ENCODE measurements at places on chromosomes 13 and 19. TPM values are rescaled to one million over a fixed set of nuclear protein-coding genes. Genes with fewer than 3 reads are reported as not detected.
A peak's percentile ranks its signal among the peaks of the same experiment; 100 is the strongest.

C1QTNF9B gene
- total RNA-seq, result not detected

DNA sequence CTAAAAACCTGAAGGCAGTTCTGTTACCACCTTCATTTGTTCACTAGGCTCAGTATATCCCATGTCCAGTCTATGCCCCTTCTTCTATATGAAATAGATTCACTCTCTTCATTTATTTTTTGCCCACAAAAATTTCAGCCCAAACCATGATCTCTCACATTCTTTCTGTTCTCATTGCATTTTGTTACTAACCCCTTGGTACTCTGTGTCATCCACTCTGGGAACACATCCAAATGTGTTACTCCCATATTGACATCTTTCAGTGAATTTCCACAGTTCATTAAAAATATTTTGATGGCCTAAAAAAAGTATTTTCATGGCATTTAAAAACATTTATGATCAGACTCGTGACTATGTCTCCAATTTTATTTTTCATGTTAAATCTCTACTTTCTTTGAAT is 378.9 kb downstream of the SLITRK1 start:
- DNase-seq, result no peak

DNA sequence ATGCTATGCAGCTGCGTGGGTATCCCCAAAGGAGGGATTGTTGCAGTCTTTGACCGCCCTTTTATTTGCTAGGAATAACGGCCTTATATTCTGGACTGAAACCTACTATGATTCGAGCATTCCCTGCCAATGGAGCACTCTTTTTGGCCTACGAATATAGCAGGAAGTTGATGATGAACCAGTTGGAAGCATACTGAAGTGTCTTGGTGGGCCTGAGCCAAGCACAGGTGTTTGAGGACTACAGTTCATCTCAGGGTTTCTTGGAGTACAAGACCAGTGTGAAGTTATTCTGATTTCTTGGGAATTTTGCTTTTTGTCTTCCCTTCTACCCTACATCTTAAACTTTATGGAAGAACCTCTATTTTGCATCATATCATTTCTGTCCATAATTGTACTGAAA is 20.1 kb downstream of the SLC25A15 start:
- no peak for DNase-seq

ZNF285 gene
- total RNA-seq, result not detected

DNA sequence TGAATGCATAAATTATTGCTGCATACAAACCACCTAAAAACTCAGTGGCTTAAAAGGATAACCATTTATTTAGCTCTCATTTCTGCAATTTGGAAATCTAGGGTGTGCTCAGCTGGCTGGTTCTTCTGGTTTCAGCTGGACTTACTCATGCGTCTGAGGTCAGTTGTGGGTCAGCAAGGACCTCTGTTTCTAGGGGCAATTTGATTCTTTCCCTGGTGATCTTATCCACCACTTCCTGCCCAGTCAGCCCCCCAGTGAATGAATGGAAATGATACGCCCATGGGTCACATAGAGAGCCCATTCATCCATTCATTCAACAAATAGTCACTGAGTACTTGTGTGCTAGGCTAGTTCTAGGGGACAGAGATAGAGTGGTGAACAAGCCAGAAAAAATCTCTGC is 9.9 kb downstream of the FXYD5 start:
- no peak for DNase-seq

DNA sequence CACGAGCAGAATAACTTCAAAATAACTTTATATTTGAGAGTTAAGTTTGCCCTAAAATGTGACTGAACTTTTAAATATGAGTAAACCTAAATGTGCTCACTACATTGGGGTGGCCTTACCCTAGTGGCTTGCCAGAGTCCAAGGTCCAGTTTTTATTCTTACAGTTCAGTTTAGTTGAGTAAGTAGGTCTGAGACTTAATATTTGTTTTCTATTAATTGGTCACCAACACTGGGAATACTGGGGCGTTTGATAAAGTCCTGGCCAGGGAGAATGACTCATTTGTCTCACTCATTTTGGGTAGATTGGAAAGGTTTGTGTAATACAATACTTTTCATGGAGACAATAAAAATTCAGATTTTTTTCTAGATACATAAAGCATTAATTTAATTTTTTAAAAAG is 127.8 kb upstream of the SPATA13 start:
- no peak for DNase-seq

DNA sequence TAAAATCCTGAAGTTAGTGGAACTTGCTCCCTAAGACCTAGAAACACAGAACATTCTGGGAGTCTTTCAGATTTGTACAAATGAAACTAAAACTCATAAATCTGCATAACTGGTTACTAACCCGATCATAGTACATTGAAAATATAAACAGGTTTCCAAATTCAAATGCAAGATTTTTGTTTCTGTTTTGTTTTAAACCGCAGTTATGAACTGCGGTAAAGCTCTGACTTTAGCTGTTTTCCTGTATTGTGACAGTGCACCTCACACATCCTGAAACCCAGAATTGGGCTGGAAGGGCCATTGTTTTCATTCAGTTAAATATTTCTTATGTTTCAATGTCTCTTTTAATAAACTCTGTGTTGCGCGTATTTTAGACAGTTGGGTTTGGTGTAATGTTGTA is 204.7 kb downstream of the SHISA2 start:
- DNase-seq, result no peak

PSG2 gene
- not detected for total RNA-seq

CYP4F3 gene
- total RNA-seq, result not detected

DNA sequence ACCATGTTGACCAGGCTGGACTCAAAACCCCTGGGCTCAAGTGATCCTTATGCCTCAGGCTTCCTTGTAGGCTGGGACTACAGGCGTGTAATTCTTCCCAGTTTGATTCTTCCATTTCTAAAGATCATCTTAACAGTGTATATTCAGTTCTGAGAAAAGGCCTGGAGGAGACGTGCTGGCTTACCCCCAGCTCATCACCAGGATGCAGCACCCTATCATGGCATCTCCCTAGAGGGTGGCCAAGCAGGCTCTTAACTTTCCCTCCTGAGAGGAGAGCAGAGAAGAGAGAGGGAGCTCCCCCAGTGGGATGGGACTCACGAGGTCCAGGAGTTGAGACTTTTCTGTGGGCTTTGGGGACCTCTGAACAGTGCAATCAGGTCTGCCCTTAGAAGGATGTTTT is 2.1 kb upstream of the TUBA3C start:
- DNase-seq, result no peak

- no peak for DNase-seq
Observed at GRCh38 chr13:80668452-80668851, 327.5 kb upstream of the SPRY2 start.

TTC9B gene
- total RNA-seq, result not detected

DNA sequence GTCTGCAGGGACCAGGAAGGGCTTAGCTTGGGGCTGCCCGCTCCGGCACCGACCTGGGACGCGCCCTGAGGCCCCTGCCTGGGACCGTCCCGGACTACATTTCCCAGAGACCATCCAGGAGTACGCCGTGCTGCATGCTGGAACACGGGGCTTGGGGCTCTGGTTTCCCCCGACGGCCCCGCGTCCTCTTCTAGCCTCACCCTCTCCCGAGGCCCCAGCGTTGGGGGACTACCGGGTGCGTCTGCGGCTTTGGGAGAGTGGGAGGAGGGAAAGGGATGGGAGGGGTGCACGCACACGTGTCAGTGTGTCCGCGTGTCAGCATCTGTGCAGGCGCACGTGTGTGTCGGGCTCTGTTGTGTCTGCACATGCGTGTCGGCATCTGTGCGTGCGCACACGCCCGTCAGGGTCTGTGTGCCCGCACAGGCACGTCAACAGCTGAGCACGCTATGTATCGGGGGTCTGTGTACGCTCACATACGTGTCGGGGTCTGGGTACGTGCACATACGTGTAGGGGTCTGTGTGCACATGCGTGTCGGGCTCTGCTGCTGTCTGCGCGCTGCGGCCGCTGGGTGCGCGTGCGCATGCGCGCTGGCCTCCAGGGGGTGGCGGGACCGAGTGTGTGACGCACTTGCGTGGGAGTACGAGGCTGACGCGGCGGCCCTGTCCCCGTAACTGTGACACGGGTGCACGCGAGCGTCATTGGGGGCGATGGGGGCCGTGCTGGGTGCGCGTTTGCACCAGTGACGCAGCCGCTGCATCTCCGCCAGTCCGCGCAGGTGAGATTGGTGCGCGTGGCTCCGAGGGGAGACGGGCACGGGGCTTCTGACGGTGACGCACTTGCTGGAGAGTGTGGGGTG is at the start of gene ZNF331:
Gene ZNF331, plus strand, starts transcription at position 625 of the 857 bp plus-strand sequence. CDS start 31,232 bp downstream, outside the sequence.
- DNase-seq, result peak; percentile 78

METTL21C gene
- total RNA-seq, result not detected

DNA sequence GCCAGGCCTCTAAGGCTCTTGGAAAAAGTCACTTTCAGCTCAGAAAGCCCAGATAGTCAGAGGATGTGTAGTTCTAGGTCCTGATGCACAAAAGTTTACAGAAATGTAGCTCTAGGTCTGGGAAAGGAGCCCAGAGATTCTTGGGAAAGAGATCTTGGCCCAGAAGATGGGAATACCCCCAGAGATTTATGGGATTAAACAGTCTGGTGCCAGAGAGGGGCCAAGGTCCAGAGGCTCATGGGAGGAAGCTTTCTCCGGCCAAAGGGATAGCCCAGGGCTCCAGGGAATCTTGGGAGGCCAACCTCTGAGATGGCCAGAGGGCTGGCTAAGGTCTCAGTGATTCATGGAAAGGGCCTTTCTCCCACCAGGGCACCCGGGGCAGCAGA is 15.2 kb downstream of the BCAT2 start:
- DNase-seq, result no peak

KLHL26 gene
- total RNA-seq, result 7.9 TPM

NKG7 gene
- total RNA-seq, result not detected

- no peak for DNase-seq
Observed at GRCh38 chr19:39379865-39380396, 11.0 kb downstream of the PAF1 start.

- peak; percentile 16 for DNase-seq
Observed at GRCh38 chr13:46728777-46729176, 68.2 kb downstream of the ESD start.

DNA sequence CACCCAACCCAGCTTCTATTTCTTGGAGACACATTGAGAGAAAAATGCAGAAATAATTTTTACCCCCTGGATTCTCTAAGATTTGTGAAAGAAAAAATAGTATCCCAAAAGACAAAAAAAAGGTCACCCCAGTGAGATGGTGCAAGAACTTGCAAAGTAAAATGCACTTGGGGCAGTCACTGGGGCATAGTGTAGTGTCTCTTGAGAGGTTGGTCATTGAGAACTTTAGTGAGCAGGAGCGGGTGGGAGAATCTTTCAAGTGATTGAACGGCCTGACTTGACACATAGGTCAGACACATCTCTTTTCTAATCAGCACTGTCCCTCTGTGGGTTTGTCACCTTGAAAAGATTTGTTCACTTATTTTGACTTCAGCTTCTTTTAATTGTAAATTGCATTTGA is 2.4 kb downstream of the ZNF85 start:
- no peak for DNase-seq

GJB6 gene
- total RNA-seq, result not detected

SEMA6B gene
- not detected for total RNA-seq

- DNase-seq, result peak; percentile 0
Observed at GRCh38 chr13:50494138-50494537, 349.4 kb downstream of the DLEU7 start.

DNA sequence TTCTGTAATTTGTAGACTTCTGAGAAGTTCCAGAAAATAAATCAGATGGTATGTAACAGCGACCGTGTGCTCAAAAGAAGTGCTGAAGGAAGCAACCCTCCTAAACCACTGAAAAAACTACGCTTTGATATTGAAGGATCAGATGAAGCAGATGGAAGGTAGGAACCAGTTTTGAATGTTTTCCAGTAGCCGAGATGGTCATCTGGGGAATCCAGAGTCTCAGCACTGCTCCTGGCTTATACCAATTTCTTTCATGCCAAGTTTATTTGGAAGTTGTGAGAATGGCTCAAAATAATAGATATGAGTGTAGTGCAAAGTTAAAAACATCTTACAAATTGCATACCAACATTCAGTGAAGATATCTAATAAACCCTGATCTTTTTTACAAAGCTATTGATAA is 56.2 kb downstream of the RCBTB2 start:
- no peak for DNase-seq

- DNase-seq, result no peak
Observed at GRCh38 chr19:49212016-49212701, 54.6 kb downstream of the TRPM4 start.

SULT2B1 gene
- not detected for total RNA-seq

Data from OCI-LY7 (cell line).